GM23248 (cell line): ENCODE measurements at places on chromosomes 1 and 21. TPM values are rescaled to one million over a fixed set of nuclear protein-coding genes. Genes with fewer than 3 reads are reported as not detected.
A peak's percentile ranks its signal among the peaks of the same experiment; 100 is the strongest.

DNA sequence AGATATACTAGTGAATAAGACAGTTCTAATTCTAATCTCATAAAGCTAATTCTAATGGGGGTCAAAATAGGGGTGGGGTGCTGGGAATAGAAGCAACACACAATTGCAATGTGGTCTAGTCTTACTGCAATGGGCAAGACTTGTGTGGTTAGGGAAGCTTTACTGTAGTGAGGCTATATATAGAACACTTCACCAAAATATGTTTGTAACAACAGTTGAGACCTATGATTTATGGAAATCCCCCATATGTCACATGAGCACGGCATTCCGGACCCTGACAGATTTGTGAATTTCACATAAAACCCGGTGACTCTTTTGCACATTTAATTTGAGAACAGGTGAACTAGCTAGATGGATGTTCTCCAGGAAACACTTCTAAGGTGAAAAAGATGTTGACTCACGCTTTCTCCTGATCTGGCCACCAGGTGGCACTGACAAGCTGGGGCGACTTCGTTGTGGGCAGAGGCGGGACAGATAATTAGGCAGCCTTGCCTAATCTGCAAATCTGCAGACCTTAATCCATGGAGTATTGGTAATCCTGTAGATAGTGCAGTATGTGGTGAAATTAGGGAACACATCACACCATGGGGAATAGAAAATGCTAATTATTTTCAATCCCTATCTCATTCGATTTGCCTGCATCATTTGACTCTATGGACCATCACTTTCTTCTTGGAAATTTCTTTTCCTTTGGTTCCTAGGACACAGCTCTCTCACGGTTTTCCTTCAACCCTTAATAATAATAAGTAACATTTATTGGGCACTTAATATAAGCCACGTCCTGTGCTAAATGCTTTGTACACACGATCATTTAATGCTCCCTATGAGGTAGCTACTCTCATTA is 37.7 kb downstream of the KIAA0040 start:
- peaks cover 7% of the 10 kb centered on the region for H3K4me1 ChIP-seq
- H3K36me3 ChIP-seq: no peaks in the 10 kb centered on the region
- H3K4me3 ChIP-seq: no peak overlapping the region

Gene CSF3R
- not detected in 2 replicates for polyA plus RNA-seq

Gene CNKSR1
- polyA plus RNA-seq: 0.10 TPM in 1 of 2 replicates, not detected in the other

DNA sequence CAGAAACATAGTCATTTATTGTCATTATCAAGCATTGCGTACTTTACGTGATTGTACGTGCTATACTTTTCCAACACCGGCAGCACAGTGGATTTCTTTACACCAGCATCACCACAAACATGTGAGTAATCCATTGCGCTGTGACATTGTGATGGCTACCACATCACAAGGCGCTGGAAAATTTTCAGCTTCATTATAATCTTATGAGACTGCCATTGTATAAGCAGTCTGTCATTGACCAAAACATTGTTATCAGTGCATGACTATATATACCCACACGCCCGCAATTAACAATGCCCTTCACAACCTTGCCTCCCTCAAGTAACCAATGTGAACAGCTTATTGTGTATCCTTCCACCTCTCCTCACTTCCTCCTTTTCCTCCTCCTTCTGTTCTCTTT is 137.6 kb downstream of the ZZZ3 start:
- no peak overlapping the region for H3K27ac ChIP-seq
- H3K27me3 ChIP-seq: no peaks in the 10 kb centered on the region
- peaks cover 55% of the 10 kb centered on the region for H3K4me1 ChIP-seq
- DNase-seq: no peak
- no peaks in the 10 kb centered on the region for H3K36me3 ChIP-seq

DNA sequence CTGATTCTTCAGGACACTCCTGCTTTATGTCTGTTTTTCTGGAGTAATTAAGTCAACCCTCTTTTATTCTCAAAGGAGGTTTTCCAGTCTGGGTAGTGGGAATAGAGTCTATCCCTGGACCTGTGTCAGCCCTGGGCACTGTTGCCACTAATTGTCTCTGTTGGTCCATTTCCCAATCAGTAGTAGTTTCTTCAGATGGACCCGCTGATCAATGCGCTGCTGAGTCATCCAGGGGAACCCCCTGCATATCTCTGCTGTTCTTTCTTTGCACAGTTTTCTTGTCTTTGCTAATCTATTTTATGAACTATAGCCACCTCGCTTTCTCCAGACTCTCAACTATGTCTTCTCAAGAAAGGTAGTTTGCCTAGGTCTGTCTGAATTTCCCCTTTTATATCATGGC is 82.5 kb downstream of the TNNI3K start:
- no peaks in the 10 kb centered on the region for H3K4me1 ChIP-seq
- no peaks in the 10 kb centered on the region for H3K36me3 ChIP-seq
- H3K4me3 ChIP-seq: no peak overlapping the region

Gene CASQ2
- not detected in 2 replicates for polyA plus RNA-seq

DNA sequence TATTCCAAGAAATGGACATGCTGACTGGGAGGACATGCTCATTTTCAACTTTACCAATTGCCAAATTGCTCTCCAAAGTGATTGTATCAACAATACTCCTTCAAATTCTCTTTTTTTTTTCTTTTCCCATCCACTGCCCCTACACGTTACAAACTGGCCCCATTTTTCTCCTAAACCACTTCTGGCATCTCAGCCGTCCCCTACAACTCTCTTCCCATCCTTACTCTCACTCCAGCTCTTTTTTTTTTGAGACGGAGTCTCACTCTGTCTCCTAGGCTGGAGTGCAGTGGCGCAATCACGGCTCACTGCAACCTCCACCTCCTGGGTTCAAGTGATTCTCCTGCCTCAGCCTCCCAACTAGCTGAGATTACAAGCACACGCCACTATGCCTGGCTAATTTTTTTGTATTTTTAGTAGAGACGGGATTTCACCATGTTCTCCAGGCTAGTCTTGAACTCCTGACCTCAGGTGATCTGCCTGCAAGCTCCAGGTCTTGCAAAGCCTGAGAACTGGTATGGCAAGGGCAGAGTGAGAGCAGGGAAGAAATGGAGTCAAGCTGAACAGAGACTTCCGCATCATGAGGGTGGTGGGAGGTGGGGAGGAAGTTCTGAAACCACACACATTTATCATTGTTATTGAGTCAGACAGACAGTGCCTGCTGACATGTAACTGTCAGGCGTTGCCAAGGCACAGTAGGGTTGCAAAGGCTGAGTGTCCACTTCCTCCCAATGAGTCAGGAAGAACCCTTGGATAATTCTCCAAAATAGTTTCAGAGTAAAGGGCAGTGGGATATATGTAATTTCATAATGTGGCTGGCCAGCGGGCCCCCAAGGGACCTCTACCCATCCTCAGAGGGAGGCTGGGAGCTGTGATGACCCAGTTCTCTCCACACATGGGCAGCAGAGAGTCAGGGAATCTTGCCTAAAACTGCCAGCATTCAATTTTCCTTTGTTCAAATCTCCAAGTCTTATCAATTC is 17.4 kb downstream of the CELA3A start:
- peak overlapping the region; percentile 63 for H3K27ac ChIP-seq
- H3K36me3 ChIP-seq: no peaks in the 10 kb centered on the region
- no peak overlapping the region for H3K4me3 ChIP-seq
- H3K4me1 ChIP-seq: peaks cover 15% of the 10 kb centered on the region
- peak; percentile 93 for DNase-seq

DNA sequence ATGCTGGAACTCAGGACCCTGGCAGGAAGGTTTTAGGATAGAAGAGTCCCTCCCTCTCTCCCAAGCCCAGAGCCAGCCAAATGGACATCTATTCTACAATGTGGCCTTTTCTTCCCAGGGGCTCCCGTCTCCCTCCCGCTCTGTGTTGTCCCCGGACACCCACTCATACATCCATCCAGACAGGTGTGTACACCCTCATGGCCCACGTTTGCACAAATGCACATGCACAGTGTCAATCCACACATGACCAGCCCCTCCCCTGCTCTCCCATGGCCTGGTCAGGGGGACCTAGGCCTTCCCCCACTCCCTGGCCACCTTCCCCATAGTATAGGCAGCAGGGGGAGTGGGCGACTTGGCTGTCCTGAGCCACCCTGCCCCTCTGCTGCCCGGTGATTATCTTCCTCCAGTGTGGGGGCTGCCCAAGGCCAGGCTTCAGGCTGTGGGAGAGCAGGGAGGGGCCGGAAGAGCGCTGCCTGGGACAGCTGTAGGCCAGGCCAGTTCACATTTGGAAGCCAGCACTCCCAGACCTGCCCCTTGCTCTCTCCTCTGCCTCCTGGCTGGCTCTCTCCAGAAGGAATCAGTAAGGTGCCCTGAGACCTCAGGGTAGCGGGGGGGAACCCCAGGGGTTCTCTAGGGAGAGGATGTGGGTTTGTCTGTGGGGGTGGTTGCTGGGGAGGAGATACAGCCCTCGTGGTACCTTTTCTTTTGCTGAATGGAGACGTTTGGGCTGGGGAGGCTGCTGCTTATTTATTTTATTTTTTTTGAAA is 4.1 kb upstream of the PTPN7 start:
- no peak for DNase-seq
- H3K4me3 ChIP-seq: no peak overlapping the region
- no peaks in the 10 kb centered on the region for H3K27me3 ChIP-seq
- H3K27ac ChIP-seq: no peak overlapping the region

DNA sequence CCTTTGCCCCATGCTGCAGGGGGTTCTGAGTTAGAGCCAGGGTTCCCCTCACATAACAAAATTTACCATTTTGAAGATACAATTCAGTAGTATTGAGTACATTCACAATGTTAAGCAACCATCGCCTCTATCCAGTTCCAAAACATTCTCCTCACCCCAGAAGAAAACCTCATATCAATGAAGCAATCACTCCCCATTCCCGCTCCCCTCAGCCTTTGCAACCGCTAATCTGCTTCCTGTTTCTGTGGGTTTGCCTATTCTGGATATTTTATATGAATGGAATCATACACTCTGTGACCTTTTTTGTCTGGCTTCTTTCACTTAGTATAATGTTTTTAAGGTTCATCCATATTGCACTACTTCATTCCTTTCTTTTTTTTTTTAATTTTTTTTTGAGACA is 32.9 kb downstream of the SERINC2 start:
- peaks cover 22% of the 10 kb centered on the region; the same call in 1 of the 2 replicates for H3K27me3 ChIP-seq
- no peak overlapping the region for H3K4me3 ChIP-seq
- no peak overlapping the region for H3K27ac ChIP-seq
- no peak for DNase-seq

Gene HNRNPCL1
- not detected in 2 replicates for polyA plus RNA-seq
